ENCODE measurements at places on chromosomes 1 and 21.

- DNase-seq = no peak
Measured at GRCh38 chr1:192561301-192561700, 14.3 kb upstream of the RGS1 start.

DNA sequence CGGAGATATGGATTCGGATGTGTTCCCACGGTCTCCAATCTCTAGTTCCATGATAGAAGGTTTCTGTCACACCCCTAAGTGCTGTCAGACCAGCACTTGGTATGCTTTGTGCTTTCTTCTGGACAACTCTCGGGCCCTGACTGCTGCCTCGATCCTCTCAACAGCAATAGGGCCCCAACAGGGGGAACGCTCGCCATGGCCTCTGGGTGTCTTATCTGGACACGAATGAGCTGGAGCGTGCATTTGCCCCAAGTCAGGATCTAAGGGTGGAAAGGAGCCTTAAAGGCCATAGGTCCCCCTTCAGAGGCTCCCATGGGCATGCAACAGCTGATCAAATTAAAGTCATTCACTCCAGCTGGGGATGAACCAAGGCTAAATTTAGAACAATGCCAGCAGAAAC lies 76.8 kb downstream of the TCP10L start:
- DNase-seq = no peak

DNA sequence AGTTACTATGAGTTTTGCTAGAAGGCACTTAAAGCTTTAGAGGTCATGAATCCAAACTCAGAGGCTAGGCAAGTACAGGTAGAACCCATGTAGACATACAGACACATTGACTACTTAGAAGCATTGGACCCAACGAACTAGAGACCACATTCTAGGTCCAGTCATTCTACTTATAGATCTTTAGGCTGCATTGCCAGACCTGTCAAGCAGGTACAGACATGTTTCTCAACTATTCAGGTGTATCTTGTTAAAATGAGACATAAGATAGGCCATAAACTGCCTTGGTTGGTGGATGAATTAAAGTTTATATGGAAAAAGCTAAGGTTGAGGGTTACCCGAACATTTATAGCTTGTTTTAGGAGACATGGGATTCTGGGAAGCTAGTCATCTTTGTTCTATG lies 6.5 kb downstream of the ZP4 start:
- no peak for DNase-seq

GRCh38 chr1:57321776-57322175 lies 102.1 kb downstream of the DAB1 start:
- no peak for DNase-seq

DNA sequence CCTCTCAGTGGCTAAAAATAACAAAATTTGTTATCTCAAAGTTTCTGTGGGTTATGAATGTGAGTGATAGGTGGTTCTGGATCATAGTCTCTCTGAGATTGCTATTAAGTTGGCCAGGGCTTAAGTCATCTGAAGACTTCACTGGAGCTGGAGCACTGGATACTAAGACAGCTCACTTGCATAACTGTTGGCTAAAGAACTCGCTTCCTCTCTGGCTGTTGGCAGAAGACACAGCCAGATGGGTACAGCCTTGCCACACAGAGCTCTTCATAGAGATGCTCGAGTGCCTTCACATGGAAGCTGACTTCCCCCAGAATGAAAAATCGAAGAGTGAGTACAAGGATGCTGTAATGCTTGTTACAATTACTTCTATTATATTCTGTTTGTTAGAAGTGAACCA lies 333.8 kb downstream of the ZP4 start:
- DNase-seq = no peak

GRCh38 chr1:85450832-85451231 lies 14.1 kb downstream of the DDAH1 start:
- no peak for DNase-seq

DNA sequence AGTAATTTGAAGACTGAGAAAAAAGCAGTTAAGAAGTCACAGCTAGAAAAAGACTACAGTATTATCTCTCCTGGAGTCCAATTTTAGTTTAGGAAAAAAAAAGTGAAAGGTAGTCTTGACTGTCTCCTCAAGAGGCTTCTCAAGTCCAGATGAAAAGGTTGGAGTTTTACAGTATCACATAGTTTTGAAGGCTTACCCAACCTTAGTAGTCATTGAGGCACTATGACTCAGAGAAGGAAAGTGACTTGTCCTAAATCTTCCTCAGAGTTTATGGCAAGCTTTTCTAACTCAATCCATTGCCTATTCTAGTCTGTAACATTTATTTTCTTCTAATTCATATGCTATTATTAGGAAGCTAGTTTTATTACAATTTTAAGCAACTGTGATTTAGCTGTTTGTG lies 174.9 kb downstream of the DPYD start:
- DNase-seq = no peak

DNA sequence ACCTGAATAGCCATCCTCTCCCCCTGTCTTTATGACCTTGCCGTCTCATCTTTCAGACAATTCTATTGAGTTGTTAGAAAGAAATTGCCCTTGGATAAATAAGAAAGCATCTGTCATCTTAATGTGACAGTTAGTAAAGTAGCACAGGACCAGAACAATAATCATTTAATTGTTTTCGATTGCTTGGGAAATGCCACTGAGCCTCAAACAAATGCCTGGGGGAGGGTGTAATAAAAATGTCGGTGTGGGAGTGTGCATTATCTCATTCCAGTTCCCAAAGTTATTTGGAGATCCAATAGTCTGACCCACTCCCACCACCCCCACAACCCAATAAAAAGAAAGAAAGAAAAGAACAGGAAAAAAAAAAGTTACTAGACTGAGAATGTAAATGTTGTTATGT lies 509.3 kb upstream of the LRRC7 start:
- no peak for DNase-seq

DNA sequence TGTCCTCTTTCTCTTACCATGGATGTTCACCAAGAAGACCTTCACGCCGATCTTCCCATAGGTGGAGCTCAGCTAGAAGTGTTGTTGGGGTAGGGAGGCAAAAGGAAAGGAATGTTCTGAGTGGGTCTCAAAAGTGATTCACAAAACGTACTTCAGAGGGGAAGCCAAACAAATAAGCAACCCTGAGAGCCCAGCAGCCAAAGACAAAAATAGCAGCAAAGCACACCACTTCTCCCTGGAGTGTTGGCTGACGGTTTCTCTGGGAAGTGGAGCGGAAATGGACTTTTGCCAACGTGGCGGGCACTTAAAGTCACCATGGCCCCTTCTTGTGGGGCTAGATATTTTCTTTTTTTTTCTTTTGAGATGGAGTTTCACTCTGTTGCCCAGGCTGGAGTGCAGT lies 23.1 kb downstream of the SLC26A9 start:
- no peak for DNase-seq

GRCh38 chr1:38331496-38332210 lies 285.1 kb upstream of the POU3F1 start:
- DNase-seq = no peak

DNA sequence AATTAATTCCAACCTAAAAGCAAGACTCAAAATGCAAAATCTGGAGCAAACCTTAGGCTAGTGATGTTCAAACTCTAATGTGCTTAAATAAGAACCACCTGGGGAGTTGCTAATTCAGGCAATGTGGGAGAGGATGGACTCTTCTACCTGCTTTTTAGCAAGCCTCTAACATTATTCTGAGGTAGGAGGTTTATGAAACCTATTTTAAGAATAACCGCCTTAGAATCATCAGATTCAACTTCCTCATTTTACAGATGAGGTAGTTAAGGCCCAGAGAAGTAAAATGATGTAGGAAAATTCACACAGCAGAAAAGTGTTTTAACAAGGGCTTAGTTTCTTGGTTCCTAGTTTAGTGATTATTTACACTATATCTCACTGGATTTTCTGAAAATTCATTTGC lies 8.6 kb upstream of the NTNG1 start:
- no peak for DNase-seq

DNA sequence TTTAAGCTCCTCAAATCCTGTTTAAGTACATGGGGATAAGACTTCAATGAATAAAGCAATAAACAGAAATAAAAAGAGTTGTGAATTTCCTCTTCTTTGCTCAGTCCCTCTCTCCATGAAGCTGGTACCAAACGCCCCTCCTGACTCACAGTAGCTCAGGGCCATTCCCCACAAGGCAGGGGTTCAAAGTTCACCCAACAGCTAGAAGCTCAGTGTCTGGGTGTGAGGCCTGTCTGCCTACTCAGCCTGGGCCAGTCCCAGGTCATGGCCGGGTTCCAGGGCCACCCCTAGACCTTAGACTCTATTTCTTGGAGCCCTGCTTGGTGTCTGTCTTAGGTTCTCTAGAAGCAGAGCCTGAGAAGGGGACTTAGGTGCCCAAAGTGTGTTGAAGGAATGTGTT lies 251.5 kb downstream of the GRIK3 start:
- no peak for DNase-seq

DNA sequence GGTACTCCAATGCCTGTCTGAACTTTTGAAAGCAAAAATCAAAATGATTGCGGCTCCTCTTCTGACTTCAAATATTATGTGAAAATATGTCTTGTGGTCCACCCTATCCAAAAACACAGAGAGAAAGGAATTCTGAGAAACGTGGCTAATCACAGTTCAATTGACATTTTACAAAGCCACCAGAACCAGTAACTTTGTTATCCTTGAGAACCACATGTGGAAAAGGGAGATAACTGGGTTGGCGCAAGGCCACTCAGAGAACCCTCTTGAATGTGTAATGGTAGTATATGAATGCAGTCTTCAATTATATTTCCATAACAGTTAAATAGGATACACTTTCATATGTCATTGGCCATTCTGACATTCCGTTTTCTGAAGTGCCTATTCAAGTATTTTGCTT lies 1030.0 kb upstream of the TMPRSS15 start:
- no peak for DNase-seq

- DNase-seq = no peak
Measured at GRCh38 chr1:109383854-109384253, 13.9 kb downstream of the SORT1 start.

- DNase-seq = no peak
Measured at GRCh38 chr1:23910144-23910543, 3.0 kb downstream of the CNR2 start.

DNA sequence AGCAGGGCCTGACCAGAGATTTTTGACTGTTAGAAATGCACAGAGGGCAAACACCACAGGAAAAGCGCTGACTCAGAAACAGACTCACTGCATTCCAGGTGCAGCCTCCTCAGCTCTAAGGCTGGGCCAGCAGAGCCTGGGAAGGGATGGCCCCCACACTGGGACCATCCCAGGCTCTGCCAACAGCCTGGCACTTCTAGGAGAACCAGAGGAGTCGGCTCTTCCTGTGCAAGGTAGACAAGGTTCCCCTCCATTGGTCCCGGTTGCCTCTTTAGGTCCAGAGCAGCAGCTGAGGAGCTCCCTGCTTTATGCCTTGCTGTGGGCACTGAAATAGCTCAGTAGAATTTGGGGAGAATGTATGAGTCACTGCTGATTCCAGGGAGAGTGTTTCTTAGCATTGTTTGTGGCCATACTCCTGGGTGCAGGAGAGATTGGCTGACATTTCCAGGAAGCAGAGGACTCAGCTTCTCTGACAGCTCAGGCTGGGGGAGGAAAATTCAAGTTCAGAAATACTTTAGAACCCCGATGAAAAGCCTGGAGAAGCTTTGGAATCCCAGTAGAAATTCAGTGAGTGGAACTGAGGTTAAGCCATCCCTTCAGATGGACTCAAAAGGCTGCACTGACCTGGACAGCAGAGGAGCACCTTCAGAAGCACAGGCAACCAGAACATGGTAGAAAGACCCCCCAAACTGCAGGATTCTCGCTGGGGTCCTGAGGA lies 19.7 kb downstream of the PRAMEF1 start:
- DNase-seq = no peak

GRCh38 chr1:61157468-61157987 lies 75.2 kb downstream of the NFIA start:
- DNase-seq = no peak

DNA sequence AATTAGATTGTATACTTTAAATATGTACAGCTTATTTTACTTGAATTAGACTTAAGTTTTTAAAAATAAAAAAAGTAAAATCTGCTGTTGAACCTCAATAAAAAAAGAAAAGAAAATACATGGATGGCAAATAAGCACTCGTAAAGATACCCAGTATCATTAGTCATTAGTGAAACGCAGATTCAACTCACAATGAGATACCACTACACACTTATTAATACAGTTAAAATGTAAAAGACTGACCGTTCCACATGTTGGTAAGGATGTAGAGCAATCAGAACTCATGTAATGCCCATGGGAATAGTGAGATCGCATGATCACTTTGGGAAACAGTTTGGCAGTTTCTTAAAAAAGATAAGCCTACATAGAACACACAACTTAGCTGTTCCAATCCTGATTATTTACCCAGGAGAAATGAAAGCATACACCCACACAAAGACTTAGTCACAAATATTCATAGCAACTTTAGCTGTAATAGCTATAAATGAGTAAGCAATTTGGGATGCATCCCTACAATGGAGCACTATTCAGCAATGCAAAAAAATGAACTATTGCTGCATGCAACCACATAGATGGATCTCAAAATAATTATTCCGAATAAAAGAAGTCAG lies 7.3 kb downstream of the SH2D1B start:
- DNase-seq = no peak

DNA sequence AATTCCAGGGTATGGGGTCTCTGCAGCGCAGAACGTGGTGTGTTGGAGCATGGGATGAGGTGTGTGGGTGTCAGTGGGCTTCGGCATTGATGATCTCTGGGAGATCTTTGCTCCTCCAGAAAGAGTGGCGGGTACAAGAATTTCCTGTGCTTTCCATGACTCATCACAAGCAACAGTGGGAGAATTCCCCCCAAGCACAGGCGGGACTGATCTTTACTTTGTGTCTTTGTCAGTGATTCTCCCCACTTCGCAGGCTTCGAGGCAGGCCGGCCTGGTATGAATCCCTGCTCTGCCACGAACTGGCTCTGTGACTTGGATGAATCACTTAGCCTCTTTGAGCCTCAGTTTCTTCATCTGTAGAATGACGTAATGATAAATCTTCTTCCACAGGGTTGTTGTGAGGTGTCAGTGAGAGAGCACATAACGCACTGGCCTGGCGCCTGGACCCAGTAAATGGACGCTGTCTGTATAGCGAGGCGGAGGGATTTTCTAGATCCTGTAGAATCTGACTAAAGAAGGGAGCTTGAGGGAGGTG lies 2.0 kb downstream of the OPRD1 start:
- DNase-seq = no peak

GRCh38 chr1:107532318-107532717 lies 391.5 kb downstream of the NTNG1 start:
- DNase-seq = no peak

DNA sequence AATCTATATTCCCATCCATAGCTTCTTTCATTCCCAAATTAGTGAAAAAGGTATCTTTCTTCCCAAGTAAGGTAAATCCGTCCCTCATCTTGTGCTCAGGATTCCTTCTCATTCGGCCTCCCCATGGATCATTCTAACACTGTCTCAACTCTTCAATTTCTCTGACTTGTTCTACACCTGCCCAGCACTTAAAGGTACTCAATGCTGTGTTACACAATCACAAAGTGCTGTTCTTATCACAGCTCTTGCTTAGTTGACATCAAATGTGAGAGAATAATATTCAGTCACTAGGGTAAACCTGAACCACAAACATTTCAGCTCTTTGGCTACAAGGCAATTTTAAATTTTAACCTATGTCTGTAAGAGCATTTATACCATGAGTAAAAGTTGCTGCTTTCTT lies 94.8 kb downstream of the DIRAS3 start:
- no peak for DNase-seq

Data from A549 (cell line).